ENCODE measurements at places on chromosomes 11 and 22.

DNA sequence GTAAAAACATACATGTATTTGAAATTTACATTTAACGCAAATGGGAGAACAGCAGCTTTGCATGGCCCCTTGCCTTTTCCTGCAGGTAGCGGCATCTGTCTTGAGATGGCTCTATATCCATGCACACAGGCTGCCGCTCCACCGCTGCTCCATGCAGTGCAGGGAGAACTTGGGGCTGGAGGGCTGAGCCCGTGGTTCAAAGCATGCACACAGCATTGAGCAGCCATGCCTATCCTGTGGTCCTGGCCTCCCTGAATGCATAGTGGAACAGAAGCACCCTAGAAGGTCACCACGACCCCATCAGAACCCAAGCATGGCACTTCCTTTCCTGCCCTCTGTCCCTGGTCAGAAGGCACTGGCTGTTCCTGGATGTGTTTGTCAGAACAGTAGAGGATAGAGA lies 35.0 kb upstream of the TP53I11 start:
- H3K36me3 ChIP-seq = no peaks in the 10 kb centered on the region
- peak; percentile 40 for DNase-seq
- no peaks in the 10 kb centered on the region for H3K27me3 ChIP-seq
- peaks cover 4% of the 10 kb centered on the region for H3K4me1 ChIP-seq
- no peak overlapping the region for H3K27ac ChIP-seq

DNA sequence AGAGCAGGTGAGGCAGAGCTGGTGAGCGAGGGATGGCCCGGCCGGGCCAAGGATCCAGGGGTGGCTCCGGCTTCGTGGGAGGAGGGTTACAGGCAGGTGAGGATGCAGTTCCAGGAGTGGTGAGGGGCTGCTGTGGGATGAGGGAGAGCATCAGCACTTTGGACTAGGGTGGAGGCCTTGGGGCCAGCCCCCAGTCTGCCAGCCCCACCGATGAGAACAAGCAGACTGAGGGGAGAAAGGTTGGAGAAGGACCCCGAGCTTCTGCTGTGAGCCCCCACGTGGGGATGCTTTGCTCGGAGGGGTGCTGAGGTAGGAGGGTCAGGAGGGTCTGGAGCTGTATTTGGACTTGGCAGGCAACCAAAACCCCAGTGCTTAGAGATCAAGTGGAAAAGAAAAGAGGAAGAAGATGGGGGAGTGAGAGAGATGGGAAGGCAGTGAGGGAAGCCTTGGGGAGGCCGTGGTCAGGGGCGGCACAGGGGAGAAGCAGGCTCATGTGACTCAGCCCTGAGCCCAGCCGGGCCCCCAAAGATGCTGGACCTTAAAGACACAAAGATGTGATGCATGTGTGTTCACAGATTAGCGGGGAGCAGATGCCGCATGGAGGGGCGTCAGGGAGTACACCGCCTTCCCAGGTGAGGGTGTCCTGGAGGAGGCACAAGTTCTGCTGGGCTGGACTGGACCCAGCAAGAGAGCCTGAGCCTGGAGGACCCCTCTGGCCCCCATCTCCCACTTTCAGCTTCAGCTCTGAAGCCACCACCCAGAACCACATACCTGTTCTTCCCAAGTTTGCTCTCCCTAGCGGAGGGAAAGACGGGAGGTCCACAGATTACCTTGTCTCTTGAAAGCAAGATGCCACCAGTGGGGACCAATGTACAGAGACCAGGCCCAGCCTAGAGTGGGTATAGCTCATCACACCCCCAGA lies 91.3 kb downstream of the CDKN1C start:
- DNase-seq = peak; percentile 6
- H3K27ac ChIP-seq = no peak overlapping the region
- no peaks in the 10 kb centered on the region for H3K4me1 ChIP-seq
- H3K4me3 ChIP-seq = no peak overlapping the region

- H3K27ac ChIP-seq = peak overlapping the region; percentile 75
- DNase-seq = no peak
- no peak overlapping the region for H3K4me3 ChIP-seq
- peaks cover 57% of the 10 kb centered on the region for H3K4me1 ChIP-seq
Measured at GRCh38 chr11:96219981-96220623, 122.9 kb downstream of the MAML2 start.

DNA sequence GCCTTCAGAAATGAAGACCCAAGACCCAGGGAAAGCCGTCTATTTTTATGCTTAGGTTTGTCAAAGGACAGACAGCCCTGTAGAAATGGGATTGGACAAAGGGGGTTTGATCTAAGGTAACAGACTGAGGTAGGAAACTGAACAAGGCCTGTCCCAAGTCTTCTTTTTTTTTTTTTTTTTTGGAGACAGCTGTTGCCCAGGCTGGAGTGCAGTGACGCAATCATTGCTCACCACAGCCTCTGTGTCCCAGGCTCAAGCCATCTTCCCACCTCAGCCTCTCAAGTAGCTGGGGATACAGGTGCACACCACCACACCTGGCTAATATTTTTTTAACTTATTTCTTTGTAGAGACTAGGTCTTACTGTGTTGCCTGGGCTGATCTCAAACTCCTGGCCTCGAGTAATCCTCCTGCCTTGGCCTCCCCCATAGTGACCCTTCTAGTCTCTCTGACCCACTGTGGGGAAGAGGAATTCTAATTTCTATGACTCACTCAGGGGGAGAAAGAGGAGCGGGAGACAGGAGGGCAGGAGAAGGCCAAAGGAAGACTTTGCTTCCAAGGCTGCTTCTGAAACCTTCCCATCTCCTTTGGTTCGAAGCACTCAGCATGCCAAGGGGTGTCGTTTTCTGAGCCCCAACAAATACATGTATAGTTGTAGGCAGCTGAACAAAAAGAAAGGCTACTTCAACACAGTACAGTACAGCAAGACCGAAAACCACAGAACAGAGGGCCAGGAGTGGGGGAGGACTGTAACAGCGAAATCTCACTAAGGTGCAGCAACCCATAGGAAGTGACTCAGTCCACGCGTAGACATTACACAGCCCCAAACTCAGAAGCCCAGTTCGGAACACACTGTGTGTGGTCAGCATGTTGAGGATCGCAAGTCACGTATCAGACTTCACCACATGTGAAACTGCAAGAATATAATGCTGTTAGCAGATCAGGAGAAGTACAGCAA lies 872 bp downstream of the TMA7B start:
- H3K27ac ChIP-seq = no peak overlapping the region
- peak; percentile 15 for DNase-seq
- no peaks in the 10 kb centered on the region for H3K27me3 ChIP-seq
- H3K4me3 ChIP-seq = no peak overlapping the region

DNA sequence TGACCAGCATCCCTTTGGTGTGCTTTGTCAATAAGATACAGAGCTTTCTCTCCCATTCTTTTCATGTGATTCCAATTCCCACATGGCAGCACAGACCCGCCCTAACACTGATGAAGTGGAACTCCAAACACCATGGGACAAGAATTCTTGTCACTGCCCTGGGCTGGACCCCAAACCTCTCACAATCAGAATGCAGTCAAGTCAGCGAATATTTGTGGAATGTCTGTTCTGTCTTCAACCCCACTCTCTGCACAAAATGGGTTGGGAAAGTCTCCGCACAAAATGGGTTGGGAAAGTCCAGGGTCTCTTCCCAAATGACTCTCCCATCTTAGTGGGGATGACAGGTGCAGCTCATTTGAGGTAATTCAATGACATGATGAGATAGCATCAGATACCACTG lies 138.9 kb upstream of the TEAD1 start:
- no peak for DNase-seq
- H3K27ac ChIP-seq = no peak overlapping the region
- H3K36me3 ChIP-seq = peaks cover 4% of the 10 kb centered on the region

All from ascending aorta (tissue), 2 donors.